ENCODE measurements at places on chromosomes 12 and 14. TPM values are rescaled to one million over a fixed set of nuclear protein-coding genes. Genes with fewer than 3 reads are reported as not detected.

DNA sequence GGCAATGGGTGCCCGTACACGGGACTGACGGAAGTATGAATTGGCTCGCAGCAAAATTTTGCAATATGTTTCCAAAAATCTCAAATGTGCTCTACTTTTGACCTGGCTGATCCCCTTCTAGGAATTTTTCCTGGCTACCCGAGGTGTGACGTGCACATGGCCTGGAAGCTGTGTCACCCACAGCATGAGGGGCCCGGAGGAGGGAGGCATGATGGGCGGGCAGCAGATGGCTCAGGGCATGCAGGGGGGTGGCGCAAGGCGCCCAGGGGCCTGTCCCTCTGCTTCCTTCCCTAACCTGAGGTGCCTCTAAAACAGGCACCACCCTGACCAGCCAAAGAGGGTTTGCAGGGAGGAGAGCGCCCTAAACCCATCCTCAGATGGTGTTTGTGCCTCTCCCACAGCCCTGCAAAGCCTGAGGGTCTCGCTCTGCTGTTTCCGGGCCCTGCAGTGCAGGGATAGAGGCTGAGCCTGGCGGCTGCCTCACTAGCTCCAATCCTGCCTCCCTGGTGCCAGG lies 6.7 kb downstream of the GPR132 start:
- no peak for DNase-seq
- no peak overlapping the region for H3K4me3 ChIP-seq
- peak overlapping the region; percentile 93 for H3K27ac ChIP-seq

ASPG gene
- not detected for total RNA-seq

FBXO21 gene
- 41.9 TPM for total RNA-seq

SYT1 gene
- not detected for total RNA-seq

PMEL gene
- not detected for total RNA-seq

DNA sequence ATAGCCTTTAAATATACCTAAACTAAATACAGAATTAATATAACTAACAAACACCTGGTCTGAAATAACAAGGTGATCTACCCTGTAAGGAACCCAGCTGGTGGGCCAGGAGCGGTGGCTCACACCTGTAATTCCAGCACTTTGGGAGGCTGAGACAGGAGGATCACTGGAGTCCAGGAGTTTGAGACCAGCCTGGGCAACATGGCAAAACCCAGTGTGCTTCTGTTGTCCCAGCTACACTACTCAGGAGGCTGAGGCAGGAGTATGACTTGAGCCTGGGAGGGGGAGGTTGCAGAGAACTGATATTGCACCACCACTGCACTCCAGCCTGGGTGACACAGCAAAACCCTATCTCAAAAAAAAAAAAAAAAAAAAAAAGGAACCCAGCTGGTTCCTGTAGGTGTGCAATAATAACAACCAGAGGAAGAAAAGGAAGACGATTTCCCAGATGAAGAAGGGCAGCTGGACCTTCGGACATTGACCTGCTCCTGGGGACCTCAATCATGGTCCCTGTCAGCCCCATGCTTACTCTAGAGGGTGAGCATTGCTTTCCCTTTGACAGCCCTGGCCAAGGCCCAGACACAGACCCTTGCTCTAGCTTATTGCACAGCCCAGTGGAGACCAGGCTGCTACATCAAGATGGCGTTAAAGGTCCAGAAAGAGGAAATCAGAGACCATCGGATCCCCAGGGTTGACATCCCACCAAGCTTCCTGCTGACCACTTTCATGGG lies 5.4 kb downstream of the FOS start:
- H3K36me3 ChIP-seq: no peaks in the 10 kb centered on the region
- peaks cover 6% of the 10 kb centered on the region for H3K27me3 ChIP-seq
- H3K4me3 ChIP-seq: no peak overlapping the region
- H3K4me1 ChIP-seq: peaks cover 13% of the 10 kb centered on the region
- no peak overlapping the region for H3K27ac ChIP-seq

- DNase-seq: no peak
- H3K36me3 ChIP-seq: no peaks in the 10 kb centered on the region
- H3K4me1 ChIP-seq: peaks cover 69% of the 10 kb centered on the region
- H3K27me3 ChIP-seq: no peaks in the 10 kb centered on the region
- no peak overlapping the region for H3K27ac ChIP-seq
- H3K4me3 ChIP-seq: no peak overlapping the region
These were observed 5.7 kb downstream of the MTRFR start for GRCh38 chr12:123238961-123239360.

CYP27B1 gene
- 1.4 TPM for total RNA-seq

LPCAT3 gene
- 18.3 TPM for total RNA-seq

PLEKHG7 gene
- not detected for total RNA-seq

GRCh38 chr12:25386831-25387731 lies 136.4 kb upstream of the KRAS start:
- peak overlapping the region; percentile 98 for H3K27ac ChIP-seq
- peak; percentile 82 for DNase-seq
- H3K4me3 ChIP-seq: peak overlapping the region; percentile 62
- no peaks in the 10 kb centered on the region for H3K27me3 ChIP-seq
- no peaks in the 10 kb centered on the region for H3K36me3 ChIP-seq
- peaks cover 40% of the 10 kb centered on the region for H3K4me1 ChIP-seq

DNA sequence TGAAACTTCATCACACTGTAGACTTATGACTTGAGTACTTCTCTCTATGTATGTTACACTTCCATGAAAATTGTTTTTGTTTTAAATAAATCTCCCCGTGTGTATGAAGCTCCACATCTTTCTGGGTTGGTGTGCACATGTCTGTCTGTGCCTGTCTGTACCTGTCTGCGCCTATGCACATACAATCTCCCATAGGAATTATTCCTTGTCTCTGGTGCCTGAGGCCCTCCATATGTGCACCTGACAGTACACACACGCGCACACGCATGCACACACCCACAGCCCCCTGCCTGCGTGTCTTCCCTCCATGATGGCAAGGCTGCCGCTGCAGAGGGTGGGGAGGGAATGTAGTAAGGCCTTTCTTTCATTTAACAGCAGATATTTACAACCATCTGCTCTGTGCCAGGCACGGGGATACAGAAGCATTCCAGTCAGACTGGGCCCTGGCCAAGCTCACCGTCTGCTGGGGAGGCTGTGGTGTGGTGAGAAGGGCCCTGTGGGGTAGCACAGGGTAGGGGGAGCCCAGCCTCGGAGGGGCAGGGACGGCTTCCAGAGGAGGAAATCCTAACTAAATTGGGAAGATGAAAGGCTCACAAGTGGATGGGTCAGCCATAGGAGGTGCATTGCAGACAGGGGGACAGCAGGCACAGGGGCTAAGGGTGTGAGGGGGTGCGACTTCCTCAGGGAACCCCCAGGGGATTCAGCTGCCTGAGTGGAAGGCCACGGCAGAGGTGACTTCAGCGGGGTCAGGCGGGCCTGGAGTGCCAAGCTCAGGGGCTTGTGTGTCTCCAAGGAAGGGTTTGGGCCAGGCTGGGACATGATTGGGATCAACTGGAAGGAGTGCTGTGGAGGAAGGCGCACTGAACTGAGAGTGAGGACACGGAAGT lies 26.1 kb downstream of the KRT8 start:
- no peaks in the 10 kb centered on the region for H3K27me3 ChIP-seq
- H3K27ac ChIP-seq: no peak overlapping the region
- peaks cover 14% of the 10 kb centered on the region for H3K4me1 ChIP-seq
- no peaks in the 10 kb centered on the region for H3K36me3 ChIP-seq
- no peak for DNase-seq

DNA sequence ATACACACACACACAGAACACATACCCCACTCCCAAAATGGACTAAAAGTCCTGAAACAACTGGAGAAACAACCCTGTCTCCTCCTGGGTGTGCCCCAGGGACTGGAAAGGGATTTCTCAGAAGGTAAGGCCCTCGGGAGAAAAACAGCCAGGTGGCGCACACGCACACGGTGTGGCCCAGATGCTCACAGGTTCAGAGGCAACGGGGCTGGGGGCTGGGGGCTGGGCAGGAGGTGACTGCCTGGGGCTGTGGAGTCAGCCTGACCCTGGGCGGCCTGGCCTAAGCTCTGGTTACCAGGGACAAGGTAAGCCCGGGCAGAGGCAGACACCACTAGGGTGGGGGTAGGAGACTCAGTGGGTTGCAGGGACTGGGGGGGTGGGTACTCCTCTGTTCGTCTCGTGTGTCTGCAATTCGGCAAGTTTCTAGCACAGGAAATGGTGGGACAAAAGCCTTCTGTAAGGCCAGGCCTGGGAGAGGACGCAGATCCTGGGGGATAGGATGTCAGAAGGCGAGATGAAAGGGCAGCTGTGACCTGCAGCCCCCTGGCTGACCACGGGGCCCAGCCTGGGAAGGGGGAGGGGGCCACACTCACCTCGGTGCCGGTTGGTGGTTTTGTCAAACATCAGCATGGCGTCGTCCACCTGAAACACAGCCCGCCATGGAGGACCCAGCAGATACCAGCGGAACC lies 10.4 kb downstream of the MSI1 start:
- peaks cover 8% of the 10 kb centered on the region for H3K27me3 ChIP-seq
- no peak for DNase-seq
- H3K4me1 ChIP-seq: no peaks in the 10 kb centered on the region
- no peak overlapping the region for H3K4me3 ChIP-seq
- no peaks in the 10 kb centered on the region for H3K36me3 ChIP-seq
- H3K27ac ChIP-seq: no peak overlapping the region

ESRRB gene
- total RNA-seq: not detected

- no peaks in the 10 kb centered on the region for H3K4me1 ChIP-seq
- H3K4me3 ChIP-seq: no peak overlapping the region
- H3K27ac ChIP-seq: no peak overlapping the region
- H3K36me3 ChIP-seq: no peaks in the 10 kb centered on the region
- H3K27me3 ChIP-seq: no peaks in the 10 kb centered on the region
These were observed 148.1 kb downstream of the SYT1 start for GRCh38 chr12:79012636-79013035.

RNASE2 gene
- total RNA-seq: not detected

DNA sequence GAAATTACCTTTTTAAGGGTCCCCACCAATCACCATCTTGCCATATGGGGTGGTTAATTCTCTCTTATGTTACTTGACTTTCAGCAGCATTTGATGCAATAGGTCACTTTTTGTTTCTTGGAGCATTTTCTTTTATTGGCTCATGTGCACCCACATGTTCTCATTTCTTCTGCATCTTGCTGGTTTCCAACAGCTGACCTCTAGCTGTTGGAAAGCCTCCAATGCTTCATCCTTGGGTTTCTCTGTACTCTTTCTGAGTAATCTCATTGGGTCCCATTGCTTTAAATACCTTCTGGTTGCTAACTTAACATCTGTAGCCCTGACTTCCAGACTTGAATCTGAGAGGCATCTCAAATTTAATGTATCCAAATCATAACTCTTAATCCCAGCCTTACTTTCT lies 116.8 kb downstream of the CRADD start:
- no peaks in the 10 kb centered on the region for H3K36me3 ChIP-seq
- peaks cover 5% of the 10 kb centered on the region for H3K4me1 ChIP-seq
- no peaks in the 10 kb centered on the region for H3K27me3 ChIP-seq
- H3K27ac ChIP-seq: no peak overlapping the region
- DNase-seq: no peak
- H3K4me3 ChIP-seq: no peak overlapping the region

GRCh38 chr12:32577328-32577727 lies 101.8 kb upstream of the DNM1L start:
- H3K36me3 ChIP-seq: no peaks in the 10 kb centered on the region
- DNase-seq: no peak
- no peaks in the 10 kb centered on the region for H3K4me1 ChIP-seq
- H3K27me3 ChIP-seq: no peaks in the 10 kb centered on the region
- H3K4me3 ChIP-seq: no peak overlapping the region
- no peak overlapping the region for H3K27ac ChIP-seq

DNA sequence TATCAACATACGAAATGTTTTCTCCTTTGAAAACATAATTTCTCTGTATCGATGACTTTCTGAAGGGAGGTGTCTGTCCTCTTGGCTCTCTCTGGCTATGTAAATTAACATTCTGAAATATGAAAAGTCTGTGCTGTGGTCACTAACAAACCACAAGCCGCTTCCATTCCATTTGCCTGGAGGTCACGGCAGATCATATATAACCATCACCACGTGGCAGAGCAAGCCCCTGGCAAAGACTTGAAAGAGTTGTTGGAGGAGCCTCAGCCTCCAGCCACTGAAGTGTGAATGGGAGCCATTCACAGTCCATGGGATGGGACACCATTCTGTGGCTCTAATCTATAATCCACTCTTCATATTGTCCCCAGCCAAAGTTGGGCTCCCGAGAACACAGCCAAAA lies 39.6 kb downstream of the CDKL1 start:
- DNase-seq: no peak
- no peak overlapping the region for H3K27ac ChIP-seq
- no peaks in the 10 kb centered on the region for H3K27me3 ChIP-seq
- H3K4me3 ChIP-seq: no peak overlapping the region
- H3K36me3 ChIP-seq: peaks cover 6% of the 10 kb centered on the region

RPGRIP1 gene
- total RNA-seq: 0.47 TPM

- DNase-seq: no peak
- no peak overlapping the region for H3K4me3 ChIP-seq
These were observed 376 bp downstream of the GDF3 start for GRCh38 chr12:7695237-7695560.

- no peak overlapping the region for H3K27ac ChIP-seq
- H3K27me3 ChIP-seq: no peaks in the 10 kb centered on the region
- H3K4me3 ChIP-seq: no peak overlapping the region
- no peak for DNase-seq
- H3K36me3 ChIP-seq: no peaks in the 10 kb centered on the region
- H3K4me1 ChIP-seq: no peaks in the 10 kb centered on the region
These were observed 12.9 kb downstream of the RIOX1 start for GRCh38 chr14:73503648-73504047.
